ENCODE measurements at places on chromosomes 7 and 10. TPM values are rescaled to one million over a fixed set of nuclear protein-coding genes. Genes with fewer than 3 reads are reported as not detected.

The CDC14C gene
- not detected for total RNA-seq

The PIP gene
- total RNA-seq, result not detected

The LEP gene
- total RNA-seq, result not detected

The FOXI2 gene
- not detected for total RNA-seq

The MSS51 gene
- total RNA-seq, result 2.4 TPM

The RNF133 gene
- 0.70 TPM for total RNA-seq

The CPA2 gene
- not detected for total RNA-seq

The PSD gene
- 0.35 TPM for total RNA-seq

Data from glomerular endothelial cell (primary cell).